AML-193 (cell line): ENCODE measurements at places on chromosomes 2 and 18.

DNA sequence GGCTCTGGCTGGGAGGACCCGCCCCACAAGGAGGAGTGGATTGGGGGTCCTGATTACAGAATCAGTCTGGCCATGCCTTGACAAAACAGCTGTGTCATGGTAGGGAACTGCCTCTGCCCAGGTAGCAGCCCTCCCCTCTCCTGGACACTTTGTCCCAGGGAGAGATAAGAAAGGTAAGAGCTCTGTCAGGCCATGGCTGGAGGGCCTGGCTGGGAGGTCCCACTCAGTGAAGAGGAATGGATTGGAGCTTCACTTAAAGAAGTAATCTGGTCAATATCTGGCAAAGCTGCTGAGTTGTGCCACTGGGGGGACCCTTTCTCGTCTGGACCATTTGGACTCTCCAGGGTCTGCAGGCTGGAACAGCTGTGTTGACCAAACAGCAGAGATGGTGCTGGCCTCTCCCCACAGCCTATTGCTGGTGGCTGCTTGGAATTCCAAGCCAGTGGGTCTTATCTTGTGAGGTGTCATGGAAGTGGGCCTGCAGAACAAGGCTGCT, 75.4 kb downstream of the EPC2 start:
- DNase-seq: no peak

DNA sequence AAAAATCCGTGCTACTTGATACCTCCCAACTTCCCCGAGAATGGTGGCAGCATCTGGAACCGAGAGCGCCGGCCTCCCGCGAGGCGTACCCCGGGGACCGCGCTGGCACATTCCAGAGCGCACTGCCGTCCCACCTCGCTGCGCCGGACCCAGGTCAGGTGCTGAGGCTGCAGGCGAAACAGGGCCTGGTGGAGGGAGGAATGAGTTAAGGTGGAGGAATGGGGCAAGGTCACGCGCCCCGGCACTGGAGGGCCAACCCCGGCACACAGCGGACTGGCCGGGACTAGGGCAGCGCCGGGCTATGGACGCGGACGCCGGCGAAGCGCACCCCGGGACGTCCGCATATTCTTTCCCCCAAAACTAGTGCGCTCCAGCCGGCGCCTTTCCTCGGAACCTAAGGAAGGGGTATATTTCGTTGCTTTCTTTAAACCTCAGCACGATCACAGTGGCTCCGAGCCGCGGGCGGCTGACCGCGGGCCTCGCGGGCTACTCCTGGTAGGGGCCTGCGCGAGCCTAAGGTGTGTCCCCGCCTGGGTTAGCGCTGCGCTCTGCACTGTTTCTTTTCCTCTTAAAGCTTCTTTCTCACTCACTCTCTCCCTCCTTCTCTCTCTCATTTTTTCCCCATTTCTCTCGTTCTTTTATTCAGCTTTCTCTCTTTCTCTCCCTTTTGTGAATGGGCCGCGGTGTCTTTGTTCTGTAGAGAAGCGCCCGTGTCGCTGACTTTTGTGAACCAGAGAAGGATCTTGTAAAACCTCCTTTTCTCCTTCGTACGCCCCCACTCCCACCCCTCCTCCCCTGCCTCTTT, 2.1 kb upstream of the OTX1 start:
- no peak for DNase-seq

GRCh38 chr18:3525870-3526420, 76.0 kb downstream of the TGIF1 start:
- DNase-seq: peak; percentile 95

DNA sequence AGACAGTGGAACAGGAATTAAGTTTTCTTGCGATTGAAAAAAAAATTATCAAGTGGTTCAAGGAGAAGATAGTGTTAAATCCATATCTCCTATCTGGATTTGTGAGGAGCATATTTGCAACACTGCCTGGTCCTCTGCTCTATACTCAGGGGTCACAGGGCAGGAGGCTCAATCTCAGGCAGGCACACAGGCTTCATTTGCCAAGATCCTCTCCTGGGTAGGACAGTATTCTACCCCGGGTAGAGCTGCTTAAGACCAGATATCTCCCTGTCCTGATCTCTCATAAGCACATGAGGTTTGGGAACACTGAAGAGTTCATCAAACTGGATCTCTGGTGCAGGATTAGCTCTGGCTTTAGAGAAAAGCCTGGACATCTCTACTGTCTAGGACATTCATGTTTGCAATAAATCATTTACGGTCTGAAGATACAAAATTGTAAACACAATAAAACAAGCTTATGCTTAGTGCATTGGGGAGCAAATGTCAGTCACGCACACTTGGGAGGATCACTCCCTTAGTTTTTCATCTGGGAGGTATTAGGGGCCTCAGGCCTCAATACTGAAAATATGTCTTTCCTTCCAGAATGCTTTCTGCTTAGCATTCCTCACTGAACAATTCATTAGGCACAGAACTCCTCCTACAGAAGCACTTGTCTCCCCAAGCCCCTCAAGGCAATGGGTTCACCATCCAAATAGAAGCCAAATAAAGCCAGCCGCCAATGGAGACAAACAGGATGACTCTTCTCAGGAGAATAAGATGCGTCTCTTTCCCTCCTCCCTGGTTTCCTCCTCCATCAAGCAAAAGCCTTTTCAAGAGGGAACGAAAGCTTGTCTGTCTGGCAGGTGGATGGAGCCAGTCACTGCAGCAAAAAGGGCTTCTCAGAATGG, 34.1 kb upstream of the LCLAT1 start:
- DNase-seq: no peak

DNA sequence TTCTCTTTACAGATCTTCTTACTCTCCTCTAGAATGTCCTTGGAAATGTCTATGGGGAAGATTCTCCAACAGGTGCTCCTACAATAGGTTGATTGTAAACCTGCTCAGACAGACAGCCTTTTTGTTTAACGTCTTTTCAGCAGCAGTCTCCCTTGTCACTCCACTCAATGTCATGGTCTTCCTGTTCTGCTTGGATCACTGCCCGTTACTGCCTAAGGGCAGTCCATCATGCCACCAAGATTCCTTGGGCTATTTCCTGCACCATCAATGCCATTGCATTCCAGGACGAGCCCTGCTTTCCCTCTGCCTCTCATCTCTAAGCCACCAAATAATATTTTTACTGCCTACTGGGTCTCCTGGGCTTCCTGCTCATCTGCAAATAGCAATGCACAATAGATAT, 97.4 kb upstream of the GALNT5 start:
- no peak for DNase-seq

GRCh38 chr2:23772056-23772455, 154.9 kb downstream of the ATAD2B start:
- peak; percentile 15 for DNase-seq

DNA sequence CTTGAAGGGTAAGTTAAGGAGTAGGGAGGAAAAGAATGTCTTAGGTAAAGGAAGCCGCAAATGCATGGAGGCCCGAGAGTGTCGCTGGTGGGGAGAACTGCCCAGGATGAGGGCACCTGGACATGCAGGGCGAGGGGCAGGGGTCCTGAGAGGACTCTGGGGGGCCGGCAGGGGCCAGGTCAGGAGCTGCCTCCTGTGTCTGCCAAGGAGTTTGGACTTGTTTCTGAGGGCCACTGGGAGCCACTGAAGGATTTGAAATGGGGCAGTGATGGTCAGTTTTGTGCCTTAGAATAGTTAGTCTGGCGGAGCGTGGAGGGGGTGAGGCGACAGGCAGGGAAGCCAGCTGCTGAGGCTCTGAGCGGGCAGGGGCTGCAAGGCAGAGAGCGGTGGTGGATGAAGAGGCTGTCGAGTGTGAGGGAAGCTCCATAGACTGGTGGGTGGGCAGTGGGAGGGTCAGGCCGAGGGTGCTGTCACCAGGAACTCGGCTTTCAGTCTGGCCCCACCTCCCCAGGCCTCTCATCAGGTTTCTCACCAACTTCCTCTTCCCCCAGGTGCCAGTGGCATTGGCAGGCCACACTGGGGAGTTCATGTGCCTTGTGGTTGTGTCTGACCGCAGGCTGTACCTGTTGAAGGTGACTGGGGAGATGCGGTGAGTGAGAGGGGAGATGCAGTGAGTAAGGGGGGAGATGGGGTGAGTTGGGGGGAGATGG, 14.7 kb upstream of the SLC4A3 start:
- no peak for DNase-seq

- no peak for DNase-seq
Measured at GRCh38 chr2:194182888-194183287, 1474.1 kb upstream of the SLC39A10 start.

DNA sequence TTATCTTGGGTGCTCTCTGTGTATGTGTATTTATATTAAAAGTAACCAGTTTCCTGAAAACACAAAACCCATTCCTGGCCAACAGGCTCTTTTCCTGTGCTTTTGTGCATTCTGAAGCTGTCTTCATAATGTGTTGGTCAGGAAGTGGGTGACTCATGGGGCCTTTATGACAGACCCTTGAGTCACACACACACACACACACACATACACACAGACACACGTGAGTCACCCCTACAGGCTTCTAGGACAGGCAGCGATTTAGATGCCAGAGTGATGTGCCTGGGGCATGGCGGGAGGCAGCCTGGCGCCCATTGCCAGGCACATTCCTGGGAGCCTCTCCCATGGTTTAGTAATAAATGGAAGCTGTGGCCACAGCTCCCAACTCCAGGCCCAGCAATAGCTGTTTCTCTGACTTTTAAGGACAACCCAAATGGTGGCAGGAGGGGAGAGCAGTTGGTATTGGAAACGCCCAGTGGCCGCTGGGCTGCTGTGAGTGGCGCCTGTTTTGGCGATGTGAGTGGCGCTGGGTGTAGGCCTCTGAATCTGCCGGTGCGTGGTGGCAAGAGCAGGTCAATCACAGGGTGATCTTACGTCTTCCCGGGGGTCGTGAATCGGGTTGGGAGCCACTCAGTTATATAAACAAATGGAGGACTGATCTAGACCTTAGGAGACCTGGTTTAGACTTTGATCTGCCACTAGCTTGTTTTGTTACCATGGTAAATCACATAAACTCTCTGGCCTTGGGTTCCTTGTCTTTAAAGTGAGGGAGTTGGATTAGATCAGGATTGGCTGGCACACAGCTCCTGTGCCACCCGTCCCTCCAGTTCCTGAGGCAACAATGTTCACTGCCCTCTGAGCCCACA, 150.7 kb upstream of the DLX2 start:
- DNase-seq: peak; percentile 52

GRCh38 chr2:159317392-159318088, 31.0 kb upstream of the WDSUB1 start:
- DNase-seq: no peak

DNA sequence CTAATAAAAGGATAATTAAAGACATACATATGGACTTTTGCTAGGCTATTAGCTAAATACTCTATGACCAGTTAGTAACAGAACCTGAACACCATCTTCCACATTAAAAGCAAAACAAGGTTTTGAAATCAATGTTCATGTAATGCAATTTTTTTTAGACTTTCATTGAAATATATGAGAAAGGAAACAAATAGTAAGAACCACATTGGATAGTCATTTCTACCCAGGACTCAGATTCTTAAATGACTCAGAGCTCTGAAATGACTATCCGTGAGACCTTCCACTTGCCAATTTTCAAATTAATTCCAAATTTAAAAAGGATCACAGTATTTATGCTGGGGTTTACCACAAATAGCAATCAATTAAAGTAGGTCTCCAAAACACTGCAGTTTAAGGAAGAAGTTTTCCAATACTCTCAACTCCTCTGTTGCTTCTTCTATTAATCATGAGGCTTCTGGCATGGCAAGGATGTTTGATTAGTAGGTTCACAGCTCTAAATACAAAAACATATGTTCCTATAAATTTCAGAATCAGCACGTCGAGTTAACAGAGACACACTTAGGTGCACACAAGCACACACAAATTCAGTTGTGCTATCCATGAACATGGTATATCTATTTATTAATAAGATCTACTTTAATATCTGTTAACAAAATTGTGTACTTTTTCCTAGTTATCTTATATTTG, 841.0 kb downstream of the RNF144A start:
- no peak for DNase-seq

GRCh38 chr2:162477011-162477410, 133.1 kb downstream of the GCA start:
- DNase-seq: no peak

GRCh38 chr2:9596621-9597311, 34.0 kb downstream of the YWHAQ start:
- no peak for DNase-seq
